ENCODE measurements at places on chromosomes 1 and 21.

DNA sequence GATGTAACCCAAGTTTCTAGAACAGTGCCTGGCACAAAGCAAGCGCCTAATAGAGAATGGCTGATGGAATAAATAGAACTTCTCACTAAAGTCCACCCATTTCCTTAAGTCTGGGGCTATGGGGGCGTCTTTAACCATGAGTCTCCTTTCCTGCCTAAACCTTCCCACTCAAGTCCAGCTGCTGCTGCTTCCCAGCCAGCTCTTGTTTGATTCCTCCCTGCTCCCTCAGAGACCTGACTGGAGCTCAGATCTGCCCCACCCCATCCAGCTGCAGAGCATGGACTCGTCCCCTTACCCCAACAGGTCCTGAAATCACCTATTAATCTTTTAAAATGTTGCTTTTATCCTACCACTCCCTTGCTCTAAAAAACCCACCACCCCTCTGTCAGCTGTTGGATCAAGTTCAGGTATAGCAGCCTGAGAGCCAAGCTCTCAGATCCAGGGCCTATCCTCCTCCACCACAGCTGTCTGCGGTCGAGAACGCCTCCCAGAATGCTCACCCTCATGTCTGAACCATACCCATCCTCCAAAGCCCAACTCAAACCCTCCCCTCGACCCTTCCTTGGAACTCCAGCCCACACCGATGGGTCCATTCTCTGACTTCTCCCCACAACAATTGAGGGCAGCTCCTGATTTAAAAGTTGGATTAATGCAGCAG, 12.8 kb upstream of the GALNT2 start:
- no peak for DNase-seq

GRCh38 chr1:151294742-151295462, 12.8 kb downstream of the ZNF687 start:
- DNase-seq = no peak

- no peak for DNase-seq
Measured at GRCh38 chr1:53332833-53333232, 5.0 kb upstream of the LRP8 start.

GRCh38 chr1:84401156-84401555, 2.9 kb downstream of the DNASE2B start:
- DNase-seq = no peak

DNA sequence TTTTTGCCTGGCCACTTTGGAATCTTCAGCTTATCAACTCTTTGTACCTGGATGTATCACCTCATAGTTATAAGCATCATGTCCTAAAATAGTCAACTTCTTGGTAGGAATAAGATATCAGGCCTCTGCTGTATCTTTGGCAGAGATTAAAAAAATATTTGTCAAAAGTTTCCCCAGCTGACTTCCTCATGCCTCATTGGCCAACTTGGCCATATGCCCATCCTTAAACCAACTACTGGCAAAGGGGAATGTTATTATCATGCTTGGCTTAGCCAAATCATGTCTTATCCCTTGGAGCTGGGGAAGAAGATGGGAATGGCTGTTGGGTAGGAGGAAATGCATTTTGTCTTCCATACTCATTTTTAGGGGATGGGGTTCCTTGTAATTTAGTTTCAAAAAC, 23.4 kb downstream of the NFASC start:
- no peak for DNase-seq

DNA sequence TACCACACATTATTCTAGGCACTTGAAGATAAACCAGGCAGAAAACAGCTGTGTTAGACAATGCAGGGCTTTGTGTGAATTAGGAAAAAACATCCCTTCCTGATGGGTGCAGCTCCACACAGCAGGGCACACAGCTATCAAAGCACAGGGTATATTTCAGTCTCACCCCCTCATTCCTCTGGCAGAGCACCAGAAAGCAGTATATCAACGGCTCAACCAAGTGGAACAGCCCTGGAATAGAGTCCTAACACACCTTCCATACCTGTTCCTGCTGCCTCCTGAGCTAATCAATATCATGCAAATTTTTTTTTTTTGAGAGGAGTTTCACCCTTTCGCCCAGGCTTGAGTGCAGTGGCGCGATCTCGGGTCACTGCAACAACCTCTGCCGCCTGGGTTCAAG, 32.1 kb downstream of the LYST start:
- DNase-seq = no peak

DNA sequence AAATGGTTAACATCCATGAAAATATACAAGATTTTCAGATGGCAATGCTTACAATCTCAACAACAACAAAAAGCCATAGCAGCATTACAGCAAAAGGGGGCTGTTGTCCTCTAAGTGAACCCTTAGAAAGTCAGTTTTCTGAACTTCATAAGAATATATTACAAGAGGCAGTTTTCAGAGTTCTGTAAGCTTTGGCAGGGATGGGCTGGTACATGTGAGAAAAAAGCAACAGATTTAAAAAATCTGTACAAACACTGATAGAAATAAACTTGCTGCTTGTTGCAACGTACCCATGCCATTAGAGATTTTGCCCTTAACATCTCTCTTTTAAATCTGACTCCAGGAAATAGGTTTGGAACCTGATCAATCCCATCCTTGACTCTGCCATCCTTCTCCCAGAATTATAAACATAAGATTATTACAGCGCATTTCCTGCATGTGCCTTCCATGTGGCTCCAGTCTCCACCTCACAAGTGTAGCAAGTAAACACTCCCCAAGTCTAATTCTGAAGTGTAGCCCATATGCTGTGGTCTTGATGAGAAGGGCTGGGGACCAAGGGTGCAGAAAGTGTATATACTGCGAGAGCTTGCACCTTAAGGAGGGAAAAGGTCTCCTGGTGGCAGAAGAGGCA, 101.4 kb upstream of the TSPAN2 start:
- no peak for DNase-seq

- DNase-seq = no peak
Measured at GRCh38 chr1:165075725-165076370, 280.7 kb downstream of the LMX1A start.

- DNase-seq = no peak
Measured at GRCh38 chr1:115257591-115257990, 80.5 kb downstream of the NGF start.

DNA sequence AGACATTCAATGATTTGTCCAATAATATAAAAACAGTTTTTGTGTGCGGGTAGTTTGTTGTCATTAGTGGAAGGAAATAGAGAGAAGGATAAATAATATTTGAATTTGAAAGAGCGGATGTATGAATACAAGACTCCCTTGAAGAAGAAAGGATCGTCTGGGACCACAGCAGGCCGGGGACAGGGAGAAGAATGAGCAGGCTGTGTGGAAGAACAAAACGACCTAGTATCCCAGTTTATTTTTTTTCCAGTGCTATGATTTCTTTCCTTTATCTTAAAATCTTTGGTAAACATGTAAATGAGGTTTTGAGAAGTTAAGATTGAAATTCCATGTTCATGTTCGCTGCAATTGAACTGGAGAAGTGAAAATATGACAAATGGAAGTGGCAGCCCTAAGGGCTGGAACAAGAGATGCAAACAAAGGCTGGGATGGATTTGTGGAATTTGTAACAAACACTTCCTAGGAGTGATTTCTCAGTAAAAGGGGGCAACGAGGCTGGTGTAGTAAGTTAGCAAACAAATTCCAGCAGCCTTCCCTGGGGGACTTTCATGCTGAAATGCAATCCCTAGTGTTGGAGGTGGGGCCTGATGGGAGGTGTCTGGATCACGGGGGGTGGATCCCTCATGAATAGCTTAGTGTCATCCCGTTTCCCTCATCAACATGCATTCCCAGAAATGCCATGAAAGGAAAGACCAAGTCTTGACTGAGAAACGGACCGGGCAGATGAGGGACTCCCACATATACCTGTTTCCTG, 10.2 kb upstream of the IFI16 start:
- DNase-seq = no peak

DNA sequence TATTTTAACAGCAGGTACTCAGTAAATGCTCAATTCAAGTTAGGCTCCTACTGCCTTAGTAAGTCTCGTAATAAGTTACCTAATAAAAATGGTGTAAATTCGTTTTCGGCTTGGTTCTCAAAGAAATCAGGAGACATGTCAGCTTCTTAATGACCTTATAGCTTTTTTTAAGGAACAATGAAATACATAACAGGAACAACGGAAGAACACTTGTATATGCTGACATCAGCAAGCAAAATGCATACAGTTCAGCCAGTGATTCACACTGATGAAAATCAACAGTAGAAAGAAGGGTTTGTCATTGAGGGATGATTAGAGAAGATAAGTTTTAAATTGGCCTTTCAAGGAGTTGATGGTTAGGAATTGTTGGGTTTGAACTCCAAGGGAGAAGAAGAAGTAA, 13.3 kb downstream of the RPTN start:
- no peak for DNase-seq

DNA sequence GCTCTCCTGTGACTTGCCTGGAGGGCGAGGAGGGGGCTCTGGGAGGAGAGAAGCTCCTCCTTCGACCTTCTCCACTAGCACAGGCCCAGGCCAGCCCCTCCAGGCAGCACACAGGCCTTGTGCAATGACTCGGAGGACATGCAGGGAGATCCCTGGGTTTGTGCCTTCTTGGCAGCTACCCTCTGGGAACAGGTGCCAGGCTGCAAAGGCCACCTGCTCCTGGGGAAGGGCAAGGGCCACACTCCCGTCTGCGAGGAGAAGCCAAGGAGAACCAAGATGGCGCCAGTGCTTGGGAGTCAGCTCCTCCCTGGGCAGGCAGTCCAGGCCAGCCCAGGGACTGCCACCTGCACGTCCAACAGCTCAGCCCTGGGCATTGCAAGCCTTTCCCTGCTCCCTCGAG, 15.3 kb downstream of the CASZ1 start:
- no peak for DNase-seq

GRCh38 chr1:185279571-185279970, 37.5 kb downstream of the IVNS1ABP start:
- no peak for DNase-seq

DNA sequence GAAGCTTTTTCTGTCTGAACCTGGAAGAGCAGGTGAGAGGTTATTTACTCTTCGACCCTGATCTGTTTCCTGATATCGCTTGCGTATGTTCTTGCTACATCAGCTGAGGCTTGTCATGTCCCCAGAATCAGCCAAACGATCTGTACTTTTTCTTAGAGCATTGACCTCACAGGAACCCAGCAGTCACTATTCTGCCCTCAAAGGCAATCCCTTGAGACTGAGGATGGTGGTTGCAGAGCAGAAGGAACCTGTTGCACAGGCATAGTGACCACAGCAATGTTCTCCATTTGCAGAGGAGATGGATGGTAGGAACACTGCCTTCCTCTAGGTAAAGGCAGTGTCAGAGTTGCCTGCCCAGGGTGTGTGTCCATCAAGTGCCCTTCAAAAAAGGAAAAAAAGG, 11.3 kb upstream of the LACTBL1 start:
- DNase-seq = no peak

DNA sequence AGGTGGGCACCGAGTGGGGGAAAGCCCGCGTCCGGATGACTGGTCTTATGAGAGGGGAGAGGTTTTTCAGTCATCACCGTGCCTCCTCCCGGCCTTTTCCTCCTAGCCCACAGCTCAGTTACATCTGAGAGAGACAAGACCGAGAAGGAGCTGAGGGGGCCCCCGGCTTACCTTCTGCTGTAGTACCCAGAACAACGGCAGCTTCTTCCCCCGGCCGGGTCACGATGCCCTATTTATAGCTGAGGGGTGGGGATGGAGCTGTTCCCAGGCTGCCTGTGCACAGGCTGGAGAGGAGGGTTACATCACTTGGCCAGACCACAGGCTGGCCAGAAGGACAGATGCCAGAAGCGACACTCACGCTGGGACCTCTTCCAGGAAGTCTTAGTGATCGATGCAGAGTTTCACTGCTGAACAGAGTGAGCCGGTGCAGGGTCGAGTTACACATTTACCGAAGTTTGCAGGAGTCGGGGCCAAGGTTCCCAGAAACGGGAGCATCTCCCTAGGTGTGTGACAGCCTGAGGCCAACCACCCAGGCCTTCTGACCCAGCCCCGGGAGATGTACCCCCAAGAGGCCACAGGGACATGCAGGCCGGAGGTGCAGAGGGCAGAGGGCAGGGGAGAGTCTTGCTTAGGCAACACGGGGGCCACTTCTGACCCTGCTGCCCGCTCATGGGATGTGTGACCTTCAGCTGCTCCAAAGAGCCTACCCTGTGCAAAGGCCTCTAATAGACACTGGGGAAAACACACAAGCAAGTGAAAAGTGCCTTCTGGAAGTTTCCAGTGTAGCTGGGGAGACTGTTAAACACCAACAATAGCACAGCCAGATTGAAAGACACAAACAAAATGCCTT, at the start of gene AGT:
TSS of gene AGT (minus strand) at position 208 of the 850 bp plus-strand sequence. CDS start 3,299 bp downstream, outside the sequence.
- DNase-seq = no peak

DNA sequence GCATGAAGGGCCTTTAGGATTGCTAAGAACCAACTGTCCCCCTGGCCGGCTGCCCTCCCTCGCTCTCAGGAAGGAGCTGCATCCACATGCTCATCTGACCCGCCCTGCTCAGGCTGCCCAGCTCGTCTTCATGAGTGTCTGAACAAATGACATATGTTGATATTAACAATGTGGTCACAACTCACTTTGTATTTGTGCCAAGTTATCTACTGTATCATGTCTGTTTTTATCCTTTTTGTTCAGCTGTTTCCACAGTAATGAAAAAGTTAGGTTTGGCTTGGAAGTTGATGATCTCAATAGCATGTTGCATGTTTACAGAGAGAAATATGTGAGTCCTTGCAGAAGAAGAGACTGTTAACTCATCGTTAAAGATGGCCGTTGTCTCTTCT, 75.1 kb downstream of the PHTF1 start:
- DNase-seq = no peak

DNA sequence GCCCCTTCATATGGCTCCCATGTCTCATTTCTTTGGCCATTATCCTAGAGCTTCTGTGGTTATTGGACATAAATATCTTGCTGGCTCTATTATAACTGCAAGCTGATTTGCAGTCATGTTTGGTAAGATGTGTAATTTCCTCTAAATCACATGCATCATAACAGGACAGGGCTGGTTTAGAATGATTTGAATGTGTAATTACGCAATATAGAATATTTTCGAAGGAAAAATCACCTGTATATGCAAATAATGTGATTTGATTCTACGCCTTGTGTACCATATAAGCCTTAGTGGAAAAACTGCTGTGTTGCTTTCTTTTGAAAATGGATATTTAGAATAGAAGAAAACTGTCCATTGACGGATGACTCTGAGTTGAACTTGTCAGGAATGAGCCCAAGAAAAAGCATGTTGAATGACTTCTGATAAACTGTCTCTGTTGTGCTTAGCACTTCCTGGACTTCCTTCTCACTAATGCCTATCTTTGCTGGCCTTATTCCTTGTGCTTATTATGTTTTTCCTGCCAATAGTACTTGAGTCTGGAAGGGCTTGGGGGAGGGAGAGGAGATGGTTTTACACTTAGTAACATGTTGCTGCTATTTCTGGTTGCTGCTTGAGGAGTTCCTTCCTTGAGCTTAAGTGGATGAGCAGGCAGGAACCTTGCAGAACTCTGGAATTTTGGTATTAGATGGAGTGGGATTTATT, 6.5 kb downstream of the CACHD1 start:
- DNase-seq = no peak

GRCh38 chr1:20439282-20439681, 46.7 kb downstream of the CAMK2N1 start:
- no peak for DNase-seq

DNA sequence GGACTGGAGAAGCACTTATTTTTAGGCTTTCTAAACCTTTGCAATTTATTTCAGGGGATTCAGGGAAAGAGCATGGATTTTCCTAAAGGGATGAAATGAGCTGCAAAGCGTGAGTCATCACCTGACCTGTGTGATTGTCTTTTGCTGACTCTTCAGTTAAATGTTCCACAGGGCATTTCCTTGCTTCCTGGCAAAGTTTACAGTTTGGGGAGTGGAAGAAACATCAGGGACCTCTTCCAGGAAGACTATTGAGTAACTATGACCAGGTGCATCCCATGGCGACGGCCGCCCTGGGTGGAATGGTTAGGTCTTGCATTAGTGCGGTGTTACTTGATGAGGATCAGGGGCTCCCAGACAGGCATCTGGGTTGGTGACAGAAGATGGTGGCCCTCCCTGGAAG, 79.5 kb upstream of the SIPA1L2 start:
- DNase-seq = no peak

GRCh38 chr1:25174730-25175612, 57.3 kb downstream of the SYF2 start:
- no peak for DNase-seq
